ENCODE measurements at places on chromosomes 7 and 10.

DNA sequence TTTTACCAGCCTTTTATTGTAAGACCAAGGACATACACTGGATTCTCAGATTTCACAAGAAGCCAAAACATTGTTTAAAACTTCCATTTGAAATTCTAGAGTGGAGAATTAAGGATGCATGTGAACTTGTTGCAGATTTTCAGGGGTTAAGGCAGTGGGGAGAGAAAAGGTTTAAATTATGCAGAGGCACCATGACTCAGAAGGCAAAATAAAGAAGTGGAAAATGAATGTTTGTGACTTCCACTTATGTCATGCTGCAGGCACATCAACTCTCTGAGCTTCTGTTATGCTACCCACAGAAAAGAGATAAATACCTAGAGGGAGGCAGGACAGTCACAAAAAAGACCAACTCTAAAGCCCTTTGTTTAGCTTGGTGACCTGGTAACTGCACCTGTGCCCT is 84.4 kb upstream of the BET1 start:
- DNase-seq: no peak

- no peak for DNase-seq
Measured at GRCh38 chr7:27961255-27961654, 219.3 kb downstream of the JAZF1 start.

DNA sequence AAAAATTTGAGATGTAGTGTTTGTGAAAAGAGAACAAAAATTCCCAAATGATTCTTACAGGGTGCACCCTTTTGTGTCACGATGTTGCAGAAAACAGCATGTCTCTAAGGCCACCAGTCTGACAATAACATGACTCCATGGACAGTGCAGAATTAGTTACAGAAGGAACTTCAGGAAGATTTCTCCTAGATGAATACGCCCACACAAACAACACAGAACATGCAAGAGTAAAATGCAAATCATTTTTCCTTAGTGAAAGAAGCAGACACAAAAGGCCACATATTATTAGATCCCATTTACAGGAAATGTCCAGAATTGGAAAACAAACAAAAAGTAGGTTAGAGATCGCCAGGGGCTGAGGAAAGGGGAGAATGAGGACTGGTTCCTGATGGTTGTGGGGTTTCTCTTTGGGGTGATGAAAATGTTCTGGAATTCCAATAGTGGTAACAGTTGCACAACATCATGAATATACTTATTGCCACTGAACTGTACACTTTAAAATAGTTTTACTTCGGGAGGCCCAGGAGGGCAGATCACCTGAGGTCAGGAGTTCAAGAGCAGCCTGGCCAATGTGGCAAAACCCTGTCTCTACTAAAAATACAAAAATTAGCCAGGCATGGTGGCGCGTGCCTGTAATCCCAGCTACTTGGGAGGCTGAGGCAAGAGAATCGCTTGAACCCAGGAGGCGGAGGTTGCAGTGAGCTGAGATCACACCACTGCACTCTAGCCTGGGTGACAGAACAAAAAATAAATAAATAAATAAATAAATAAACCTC is 10.2 kb downstream of the ZC3HAV1 start:
- no peak for DNase-seq

DNA sequence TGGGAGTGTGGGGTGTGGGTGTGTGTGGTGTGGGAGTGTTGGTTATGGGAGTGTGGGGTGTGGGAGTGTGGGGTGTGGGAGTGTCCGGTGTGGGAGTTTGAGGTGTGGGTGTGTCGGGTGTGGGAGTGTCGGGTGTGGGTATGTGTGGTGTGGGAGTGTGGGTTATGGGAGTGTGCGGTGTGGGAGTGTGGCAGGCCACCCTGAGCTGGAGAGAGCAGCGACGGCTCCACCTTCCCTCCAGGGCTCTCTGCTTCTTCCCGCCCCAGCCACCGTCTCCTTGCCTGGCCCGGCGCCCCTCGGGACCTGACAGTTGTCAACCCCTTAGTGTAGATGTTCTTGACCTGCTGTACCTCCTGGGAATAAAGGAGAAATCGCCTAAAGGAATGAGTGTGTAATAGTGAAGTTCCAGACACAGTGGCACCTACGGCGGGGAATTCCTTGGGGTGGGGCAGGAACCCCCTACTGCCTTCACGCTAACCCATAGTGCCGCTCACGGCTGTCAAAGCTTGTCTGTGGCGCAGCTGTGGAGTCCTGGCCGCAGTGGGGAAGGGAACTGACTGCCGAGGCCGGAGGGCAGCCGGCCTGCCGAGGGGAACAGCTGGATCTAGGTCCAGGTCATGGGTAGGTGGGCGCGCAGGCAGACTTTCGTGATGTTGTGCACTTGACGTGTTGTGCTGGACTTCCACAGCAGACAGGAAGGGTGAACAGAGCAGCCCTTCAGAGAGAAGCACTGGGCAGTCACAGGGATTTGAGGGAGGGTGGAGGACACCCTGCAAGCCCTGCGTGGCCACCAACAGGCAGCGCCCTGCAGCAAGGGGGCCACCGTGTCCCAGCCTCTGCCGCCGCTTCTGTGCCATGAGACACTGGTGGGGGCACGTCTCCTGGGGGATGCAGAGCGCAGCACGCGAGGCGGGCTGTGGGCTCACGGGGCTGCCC is 49.0 kb upstream of the EN2 start:
- no peak for DNase-seq

GRCh38 chr10:36336315-36336714 is 694.2 kb upstream of the FZD8 start:
- no peak for DNase-seq
